ENCODE measurements at places on chromosomes 4 and X.
A peak's percentile ranks its signal among the peaks of the same experiment; 100 is the strongest.

- DNase-seq, result no peak
Measured at GRCh38 chrX:346034-346813, 27.6 kb upstream of the GTPBP6 start.

- no peak for DNase-seq
Measured at GRCh38 chr4:138235419-138235952, 6.7 kb downstream of the SLC7A11 start.

DNA sequence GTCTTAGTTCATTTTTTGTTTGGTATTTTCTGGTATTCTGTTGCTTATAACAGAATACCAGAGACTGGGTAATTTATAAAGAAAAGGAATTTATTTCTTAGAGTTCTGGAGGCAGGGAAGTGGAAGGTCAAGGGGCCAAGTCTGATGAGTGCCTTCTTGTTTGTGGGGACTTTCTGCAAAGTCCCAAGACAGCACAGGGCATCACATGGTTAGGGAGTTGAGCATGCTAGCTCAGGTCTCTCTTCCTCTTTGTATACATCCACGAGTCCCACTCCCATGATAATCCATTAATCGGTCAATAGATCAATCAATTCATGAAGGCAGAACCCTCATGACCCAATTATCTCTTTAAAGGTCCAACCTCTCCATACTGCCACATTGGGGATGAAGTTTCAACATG, 31.1 kb downstream of the IL13RA1 start:
- DNase-seq, result no peak

- DNase-seq, result peak; percentile 47
Measured at GRCh38 chrX:49844611-49845010, 15.5 kb downstream of the PAGE4 start.

DNA sequence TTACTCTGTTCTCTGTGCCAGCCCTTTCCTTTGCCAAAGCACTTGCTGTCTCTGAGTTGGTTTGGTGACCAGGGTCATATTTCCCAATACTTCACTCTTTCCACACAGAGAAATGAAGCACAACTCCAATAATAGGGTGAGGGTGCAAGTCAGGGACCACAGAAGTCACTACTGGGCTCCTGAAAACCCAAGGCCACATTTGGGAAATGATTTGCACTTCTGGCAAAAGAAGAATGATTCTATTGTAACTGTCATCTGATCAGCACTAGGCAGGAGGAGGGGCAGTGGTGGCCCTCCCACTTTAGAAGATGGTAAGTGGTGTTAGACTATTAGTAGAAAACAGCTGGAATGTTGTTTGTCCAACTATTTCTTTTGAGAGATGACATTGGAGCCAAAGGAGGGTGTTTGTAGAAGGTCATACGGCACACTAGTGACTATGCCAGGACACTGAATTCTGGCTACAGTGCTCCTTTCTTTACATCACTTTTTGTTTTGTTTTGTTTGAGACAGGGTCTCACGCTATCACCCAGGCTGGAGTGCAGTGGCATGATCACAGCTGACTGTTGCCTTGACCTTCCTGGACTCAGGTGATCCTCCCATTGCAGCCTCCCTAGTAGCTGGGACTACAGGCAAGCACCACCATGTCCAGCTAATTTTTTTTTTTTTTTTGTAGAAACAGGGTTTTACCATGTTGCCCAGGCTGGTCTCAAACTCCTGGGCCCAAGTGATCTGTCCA, 10.8 kb upstream of the HADH start:
- peak; percentile 90 for DNase-seq

GRCh38 chrX:39633293-39633692, 464.5 kb downstream of the BCOR start:
- DNase-seq, result no peak

GRCh38 chr4:168397611-168398169, 79.1 kb upstream of the DDX60 start:
- DNase-seq, result no peak

DNA sequence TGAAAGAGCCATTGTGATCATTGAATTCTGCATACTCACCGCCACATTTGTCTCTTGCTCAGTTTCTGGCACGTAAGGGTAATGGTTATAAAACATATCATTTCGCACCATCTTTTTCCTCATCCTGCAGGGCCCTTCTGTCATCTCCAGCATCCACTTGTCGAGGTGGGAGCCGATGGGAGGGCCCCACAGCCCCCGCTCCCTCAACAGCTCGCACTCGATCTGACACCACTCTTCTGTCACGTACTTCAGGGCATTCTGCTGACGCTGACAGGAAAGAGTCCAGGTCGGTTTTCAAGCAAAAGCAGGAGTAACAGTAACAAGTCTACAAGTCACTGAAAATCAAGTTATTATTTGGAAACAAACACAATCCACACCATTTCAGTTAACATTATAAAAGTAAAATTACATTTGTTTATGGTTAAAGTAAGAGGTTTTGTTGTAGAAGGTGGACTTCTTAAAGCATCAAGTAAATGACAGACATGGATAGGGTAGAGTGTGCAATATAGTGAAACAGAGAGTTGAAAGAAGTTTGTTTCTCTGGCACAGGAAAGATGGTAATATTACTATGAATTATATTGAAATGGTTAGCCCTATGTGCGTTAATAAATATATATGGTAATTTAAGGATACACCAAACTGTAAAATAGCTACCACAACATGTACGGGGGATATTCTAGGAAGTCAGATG, 150.6 kb downstream of the CDS1 start:
- DNase-seq, result no peak

DNA sequence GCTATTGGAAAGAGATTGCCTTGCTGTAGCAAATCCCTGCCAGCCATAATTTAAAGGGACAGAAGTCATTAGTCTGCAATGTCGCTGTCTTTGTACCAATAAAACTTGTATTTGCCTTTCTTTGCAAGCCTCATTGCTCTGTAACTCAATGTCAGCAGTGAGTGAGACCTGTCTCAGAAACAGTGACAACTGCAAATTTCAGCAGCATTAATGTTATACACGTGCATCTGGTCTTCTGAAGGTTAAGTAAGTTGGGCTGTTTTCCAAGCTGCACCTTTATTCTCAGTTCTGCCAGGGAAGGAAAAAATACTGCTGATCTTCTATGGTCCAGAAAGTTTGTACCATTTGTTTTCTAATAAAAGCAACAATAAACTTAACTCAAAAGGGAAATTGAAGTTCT, 543.1 kb downstream of the TRIML1 start:
- DNase-seq, result no peak

DNA sequence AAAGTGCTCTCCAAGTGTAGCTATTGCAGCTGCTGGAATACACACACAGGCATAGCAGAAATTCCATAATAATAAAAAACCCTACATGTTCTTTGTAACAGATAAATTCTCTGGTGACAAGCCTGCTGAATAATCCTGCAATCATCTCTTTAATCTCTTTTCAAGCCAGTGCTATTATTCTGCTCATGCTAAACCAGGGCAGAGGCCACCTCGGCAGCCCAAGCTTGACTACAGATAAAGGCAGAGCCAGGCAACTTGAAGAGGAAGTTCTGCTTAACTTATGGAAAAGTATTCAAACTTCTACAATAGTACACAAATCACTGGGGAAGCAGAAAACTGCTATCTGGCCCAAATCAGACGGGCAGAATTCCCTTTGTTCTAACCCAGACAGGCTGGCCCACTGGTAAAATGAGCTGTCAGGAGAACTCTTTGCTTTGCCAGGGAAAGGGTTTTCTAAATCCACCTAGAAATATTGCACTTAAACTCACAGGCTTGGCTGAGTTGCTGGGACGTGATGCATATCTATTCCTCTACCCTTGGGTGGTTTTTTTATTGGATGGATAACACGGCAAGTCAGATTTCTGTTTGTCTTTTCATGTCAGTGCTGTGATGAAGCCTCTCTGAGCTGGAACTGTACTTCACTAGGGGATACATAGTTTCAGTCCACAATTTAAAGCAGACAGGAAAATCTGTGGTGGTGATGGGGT, 70.5 kb downstream of the GATB start:
- no peak for DNase-seq

GRCh38 chr4:73869130-73870055, at the start of gene CXCL1:
Gene CXCL1 (plus strand): TSS chr4:73869393. CDS start chr4:73869471, 78 bp downstream.
- no peak for DNase-seq

GRCh38 chr4:52848254-52848653, 13.9 kb upstream of the RASL11B start:
- no peak for DNase-seq

- no peak for DNase-seq
Measured at GRCh38 chr4:142845293-142846107, 601 bp downstream of the INPP4B start.

DNA sequence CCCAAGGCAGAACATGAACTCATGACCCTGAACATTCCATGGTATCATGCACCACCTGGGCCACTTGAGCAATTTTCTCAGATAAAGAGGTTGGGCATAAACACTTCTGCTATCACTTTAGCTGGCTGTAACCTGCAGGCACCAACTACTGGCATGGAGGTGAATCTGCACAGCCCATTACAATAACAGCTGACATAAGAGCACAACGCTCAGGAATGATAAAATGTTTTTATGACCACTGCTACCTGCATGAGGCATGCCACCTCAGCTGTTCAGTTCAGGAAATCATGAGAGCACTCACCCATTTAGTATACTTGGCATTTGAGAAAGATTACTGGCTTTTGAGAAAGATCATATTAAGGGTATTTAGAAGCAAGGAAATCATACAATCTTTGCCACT, 85.7 kb upstream of the SPIN4 start:
- no peak for DNase-seq

- no peak for DNase-seq
Measured at GRCh38 chr4:38820329-38821061, 15.9 kb upstream of the TLR1 start.

- DNase-seq, result no peak
Measured at GRCh38 chrX:37651921-37652452, 33.6 kb upstream of the XK start.

- DNase-seq, result no peak
Measured at GRCh38 chr4:140266958-140267568, 106.4 kb upstream of the SCOC start.

DNA sequence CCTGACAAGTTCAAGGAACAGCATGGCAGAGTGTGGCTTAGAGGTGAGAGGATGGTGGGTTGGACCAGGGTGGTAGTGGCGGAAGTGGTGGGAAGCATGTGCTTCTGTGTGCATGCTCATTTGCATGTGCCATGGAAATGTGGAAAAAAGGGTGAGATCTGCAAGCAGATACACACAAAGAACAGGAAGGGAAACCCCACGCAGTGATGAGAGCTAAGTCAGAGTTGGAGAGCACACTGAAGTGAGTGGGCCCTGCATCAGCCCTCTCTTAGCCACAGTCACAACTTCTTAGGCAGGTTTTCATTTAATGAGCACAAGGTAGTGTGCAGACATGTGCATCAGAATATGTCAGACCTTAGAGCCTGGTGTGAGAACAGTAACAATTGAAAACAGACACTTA, 483.8 kb downstream of the AFF2 start:
- no peak for DNase-seq

- no peak for DNase-seq
Measured at GRCh38 chrX:15913146-15913545, 58.5 kb upstream of the AP1S2 start.

GRCh38 chrX:102155806-102156179, at the start of gene BEX5:
Gene BEX5 (minus strand): TSS chrX:102155977. CDS start chrX:102154265, 1,712 bp downstream.
- peak; percentile 74 for DNase-seq

DNA sequence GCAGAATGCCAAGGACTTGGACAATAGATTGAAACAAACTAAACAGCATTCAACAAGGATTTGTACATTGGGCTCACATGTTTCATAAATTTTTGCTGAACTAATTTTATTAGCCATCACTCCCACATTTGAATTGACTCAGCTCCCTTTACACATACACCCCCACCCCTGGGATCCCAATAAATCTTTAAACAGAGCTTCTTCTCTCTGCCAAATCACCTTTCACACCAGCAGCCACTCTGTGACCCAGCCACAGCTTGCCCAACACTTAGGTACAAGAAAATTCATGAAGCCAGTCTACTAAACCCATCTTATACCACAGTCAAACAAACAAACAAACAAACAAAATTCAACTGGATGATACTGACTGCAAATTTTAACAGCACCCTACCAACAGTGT, 21.6 kb downstream of the PHKA2 start:
- no peak for DNase-seq

GRCh38 chrX:154809939-154810665, 4.8 kb upstream of the MPP1 start:
- DNase-seq, result no peak

DNA sequence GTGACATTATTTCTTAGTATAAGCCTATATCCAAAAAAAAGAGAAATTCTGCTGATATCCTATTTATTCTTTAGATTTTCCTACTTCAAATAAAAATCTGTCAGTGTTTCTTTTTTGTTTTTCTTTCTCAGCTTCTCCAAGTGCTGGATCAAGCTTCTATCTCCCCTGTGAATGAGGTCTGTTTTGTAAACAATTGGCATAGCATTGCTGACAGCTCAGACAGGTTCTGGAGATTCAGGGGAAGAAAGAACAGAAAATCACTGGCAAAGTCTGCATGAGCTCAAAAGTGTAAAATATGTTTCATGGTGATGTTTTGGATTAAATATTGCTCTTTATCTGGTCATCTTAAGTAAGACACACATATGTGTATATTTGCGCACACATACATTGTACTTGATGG, 492.0 kb upstream of the IGFBP7 start:
- DNase-seq, result no peak

DNA sequence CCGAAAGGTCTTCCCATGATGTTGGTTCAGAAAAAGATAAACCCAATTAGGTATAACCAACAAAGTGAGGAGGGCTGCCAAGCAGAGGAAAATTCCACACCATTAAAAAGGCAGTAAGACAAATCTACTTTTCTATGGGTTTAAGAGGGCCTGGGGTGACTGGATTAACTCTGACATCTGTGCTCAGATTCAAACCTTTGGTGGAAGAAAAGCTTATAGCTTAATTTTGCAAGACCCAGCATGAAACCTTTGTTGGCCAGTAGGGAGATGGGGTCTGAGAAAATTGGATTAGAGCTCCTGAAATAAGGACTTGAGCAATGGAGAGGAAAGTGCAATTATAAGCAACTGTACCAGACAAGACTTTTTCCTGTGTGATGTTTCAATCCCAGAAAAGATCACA, 104.2 kb downstream of the KDR start:
- DNase-seq, result no peak

DNA sequence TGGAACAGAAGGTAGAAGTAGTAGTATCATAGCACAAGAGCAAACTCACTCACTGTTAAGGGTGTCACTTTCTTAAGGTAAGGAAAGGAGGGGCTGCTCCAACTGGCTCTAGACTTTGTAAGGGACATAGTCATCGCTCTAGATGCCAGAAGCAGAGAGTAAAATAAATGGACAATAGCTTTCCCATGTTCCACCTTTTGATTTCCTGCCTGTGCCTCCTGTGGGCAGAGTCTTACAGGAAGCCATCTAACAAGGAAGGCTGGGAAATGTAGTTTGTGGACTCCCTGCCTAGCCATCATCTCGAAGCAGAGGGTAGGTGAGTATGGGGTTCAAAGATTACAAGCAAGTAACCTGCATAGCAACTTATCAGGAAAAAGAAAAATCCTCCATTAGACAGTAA, 1.7 kb upstream of the METTL14 start:
- DNase-seq, result no peak

DNA sequence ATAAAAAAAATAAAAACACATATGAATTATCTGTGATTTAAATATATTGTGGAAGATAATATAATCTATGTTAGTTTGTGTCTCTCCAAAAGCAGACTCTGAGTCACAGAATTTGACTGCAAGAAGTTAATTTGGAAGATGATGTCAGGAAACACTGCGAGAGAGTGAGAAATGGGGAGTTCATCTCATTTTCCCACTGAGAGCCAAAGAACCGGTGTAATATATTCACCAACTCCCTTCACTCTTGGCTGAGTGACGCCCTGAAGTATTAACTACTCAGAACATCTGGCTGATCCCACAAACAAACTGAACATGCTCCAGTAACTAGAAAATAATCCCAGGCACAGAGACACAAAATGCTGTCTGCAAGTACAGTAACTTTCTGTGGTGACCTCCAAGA, 345.8 kb upstream of the SPANXN1 start:
- DNase-seq, result no peak
